M059J (cell line): ENCODE measurements at places on chromosomes 4 and X.

DNA sequence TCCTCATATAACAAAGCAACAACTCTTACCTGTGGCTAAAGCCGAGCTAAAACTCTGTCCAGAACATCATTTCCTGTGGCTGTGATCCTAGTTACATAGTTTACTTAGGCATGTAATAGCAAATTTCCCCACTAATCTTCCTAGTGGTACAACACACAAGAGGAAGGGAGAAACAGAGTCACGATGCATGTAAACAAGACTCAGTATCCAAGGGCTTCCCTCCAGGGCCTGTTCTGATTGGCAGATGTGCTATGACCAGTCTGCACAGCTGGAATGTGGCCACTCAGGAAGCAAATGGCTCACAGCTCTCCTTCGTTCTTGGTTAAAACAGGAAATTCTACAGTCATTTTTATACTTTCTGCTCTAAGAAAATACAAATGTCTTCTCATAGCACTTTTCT lies 49.2 kb upstream of the PRSS48 start:
- peak; percentile 59 for DNase-seq

DNA sequence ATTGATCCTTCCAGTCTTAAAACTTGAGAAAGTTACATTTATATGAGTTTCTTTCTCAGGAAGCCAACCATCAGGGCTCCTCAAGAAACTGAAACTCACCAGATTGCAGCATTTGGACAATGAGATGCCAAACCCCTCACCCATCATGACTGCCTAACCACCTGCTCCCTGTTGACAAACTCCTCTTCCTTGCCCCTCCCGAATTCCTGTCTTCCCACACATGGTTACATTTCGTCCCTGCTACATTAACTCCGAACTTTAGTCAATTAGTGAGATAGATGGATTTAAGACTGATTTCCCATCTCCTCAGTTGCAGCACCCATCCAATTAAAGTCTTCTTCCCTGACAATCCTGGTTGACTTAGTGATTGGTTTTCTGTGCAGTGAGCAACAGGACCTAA lies 118.7 kb downstream of the ZNF330 start:
- DNase-seq = no peak

GRCh38 chr4:73945140-73945539 lies 36.7 kb downstream of the PF4 start:
- DNase-seq = no peak

- DNase-seq = no peak
Observed at GRCh38 chr4:39963656-39964055, 14.1 kb downstream of the PDS5A start.

GRCh38 chr4:99723612-99724011 lies 66.0 kb upstream of the C4orf54 start:
- peak; percentile 83 for DNase-seq

GRCh38 chrX:118928151-118928550 lies 46.3 kb upstream of the LONRF3 start:
- peak; percentile 58 for DNase-seq

- peak; percentile 41 for DNase-seq
Observed at GRCh38 chr4:102625232-102625930, 124.2 kb downstream of the NFKB1 start.

DNA sequence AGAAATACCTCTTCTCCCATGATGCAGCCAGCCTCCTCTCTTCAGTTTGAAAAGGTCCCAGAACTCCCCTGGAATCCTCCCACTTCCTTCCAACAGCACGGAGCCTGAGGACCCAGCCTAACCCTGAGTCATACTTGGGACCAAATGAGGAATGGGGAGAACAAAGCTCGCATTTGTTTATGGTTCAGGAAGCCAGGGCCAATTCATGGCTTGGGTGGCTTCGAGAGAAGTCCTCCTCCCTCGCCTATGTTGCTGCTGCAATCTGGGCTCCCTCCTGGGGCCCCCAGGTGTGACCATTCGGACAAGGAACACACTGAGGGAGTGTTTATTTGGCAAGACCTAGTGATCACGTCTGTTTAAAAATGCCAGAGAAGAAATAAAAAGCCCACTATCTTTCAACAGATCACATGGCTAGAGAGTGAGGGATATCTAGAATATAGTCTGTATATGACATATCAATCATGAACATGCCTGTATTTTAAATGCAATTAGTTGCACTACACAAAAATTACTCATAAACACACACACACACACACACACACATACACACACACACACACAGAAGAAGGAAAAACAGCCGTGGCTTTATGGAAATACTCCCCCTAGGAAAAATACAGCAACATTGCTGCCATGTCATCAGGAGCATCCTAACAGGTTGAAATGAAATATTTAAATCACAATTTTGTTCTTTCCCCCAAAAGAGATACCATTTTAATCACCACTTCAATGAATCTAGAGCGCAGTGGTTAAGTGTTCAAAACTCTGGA lies 155.7 kb upstream of the MAP3K15 start:
- DNase-seq = peak; percentile 91
